CD4-positive, alpha-beta T cell treated with Interleukin-17A for 4 hours (primary cell): ENCODE measurements at places on chromosomes 7 and 10.

GRCh38 chr10:117246997-117247671 is 6.2 kb downstream of the SLC18A2 start:
- DNase-seq: no peak

GRCh38 chr7:26588511-26588910 is 275.9 kb downstream of the SKAP2 start:
- DNase-seq: no peak

DNA sequence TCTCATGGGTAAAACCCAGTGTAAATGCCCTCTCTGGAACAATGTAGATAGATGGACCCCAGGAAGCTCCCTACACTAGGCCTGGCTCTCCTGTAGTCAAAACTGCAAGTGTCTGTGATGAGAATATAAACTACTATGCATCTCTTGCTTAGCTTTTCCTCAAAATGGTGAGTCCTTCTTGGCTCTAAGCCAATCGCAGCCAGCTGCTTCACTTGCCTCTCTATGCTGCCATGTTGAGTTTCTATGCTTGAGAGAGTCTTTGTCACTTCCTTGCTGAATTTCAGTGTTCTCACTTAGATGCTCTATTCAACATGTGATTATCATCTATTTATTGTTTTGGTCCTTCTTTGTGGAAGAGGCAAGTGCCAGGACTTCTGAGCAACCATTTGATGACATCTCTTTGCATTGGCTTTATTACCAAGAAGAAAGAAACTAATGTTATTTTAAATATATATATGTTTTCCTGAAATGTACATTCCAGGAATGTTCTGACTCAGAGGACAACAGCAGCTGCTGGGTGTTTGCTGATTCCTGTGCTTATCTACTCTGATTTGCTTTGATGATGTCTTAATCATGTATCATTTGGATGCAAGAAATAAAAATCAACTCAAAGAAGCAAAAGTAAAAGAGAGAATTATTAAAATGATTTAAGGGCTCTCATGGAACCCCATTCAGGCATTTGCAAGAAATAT is 16.6 kb downstream of the TAS2R40 start:
- no peak for DNase-seq

DNA sequence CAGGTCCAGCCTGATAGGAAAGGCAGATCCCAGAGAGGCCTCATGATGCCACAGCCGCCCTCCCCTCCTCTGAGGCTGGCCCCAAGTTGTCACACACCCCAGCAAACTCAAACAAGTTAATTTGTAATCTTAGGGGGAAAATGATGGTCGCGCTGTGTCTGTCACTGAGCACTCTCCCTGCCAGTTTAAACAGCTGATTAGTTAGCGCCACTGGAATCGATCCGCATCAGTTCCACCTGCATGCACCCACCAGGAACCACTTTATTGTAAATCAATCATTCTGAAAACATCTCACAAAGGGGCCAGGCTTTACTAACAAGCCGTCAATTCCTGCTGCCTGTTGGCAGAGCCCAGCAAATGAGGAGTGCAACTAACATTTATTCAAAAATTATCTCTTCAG is 870.9 kb downstream of the KCNMA1 start:
- no peak for DNase-seq

GRCh38 chr7:5435291-5436002 is 11.8 kb upstream of the TNRC18 start:
- no peak for DNase-seq

- no peak for DNase-seq
These were observed 23.1 kb upstream of the C10orf71 start for GRCh38 chr10:49275896-49276295.

- DNase-seq: no peak
These were observed 33.0 kb downstream of the STAM start for GRCh38 chr10:17676919-17677318.

DNA sequence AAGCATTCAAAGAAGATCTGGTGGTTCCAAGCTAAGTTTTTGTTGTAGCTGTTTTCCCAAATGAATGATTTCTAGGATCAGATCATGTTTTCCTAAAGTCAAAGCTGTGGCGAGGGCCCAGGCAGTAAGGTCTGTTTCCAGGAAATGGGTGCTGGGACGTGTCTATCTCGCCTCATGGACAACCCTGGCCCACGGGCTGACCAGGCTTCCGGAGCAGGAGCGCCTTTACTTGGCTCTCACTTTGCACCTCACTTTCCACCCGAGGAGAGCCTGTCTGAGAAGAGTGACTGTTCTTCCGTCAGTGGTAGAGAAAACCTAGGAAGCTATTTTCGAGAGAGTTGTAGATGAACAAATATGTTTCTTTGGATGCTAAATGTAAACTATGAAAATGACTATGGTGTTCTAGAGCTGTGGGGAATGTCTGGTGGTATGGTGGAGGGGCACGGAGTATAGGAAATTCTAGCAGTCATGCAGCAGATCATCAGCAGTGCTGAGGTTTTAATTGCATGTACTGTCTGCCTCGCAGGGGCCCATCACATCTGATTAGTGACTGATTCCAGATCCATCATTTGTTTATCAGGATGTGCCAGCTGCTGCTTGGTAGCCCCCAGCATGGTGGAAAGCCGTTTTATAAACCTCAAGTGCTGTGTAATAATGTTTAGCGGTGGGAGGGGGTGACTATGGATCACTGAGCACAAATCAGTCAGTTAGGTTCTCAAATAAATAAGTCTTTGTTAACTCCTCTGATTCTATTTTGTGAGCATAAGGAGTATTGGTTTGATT is 66.6 kb downstream of the VWC2 start:
- no peak for DNase-seq

GRCh38 chr7:111750878-111751277 is 188.6 kb upstream of the IMMP2L start:
- no peak for DNase-seq

DNA sequence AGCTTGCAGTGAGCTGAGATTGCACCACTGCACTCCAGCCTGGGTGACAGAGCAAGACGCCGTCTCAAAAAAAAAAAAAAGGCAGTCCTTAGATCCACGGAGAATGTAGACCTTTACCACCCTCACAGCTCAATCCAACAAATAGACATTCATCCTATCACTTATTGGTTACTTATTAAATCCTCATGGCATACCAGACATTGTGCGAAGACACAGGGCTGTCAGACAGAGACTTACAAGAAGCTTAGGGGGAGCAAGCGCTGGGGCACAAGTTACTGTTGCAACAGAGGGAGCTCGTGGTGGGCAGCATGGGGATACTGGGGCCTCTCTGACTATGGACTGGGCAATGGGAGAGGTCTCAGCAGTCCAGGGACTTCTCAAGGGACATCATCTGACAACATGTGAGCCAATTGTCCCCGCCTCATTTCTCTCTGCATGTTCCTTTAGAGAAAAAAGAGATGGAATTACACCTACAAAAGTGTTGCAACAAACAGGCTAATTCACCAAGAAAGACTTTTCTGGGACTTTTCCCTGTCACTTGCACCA is 82.8 kb upstream of the TNS3 start:
- DNase-seq: no peak

DNA sequence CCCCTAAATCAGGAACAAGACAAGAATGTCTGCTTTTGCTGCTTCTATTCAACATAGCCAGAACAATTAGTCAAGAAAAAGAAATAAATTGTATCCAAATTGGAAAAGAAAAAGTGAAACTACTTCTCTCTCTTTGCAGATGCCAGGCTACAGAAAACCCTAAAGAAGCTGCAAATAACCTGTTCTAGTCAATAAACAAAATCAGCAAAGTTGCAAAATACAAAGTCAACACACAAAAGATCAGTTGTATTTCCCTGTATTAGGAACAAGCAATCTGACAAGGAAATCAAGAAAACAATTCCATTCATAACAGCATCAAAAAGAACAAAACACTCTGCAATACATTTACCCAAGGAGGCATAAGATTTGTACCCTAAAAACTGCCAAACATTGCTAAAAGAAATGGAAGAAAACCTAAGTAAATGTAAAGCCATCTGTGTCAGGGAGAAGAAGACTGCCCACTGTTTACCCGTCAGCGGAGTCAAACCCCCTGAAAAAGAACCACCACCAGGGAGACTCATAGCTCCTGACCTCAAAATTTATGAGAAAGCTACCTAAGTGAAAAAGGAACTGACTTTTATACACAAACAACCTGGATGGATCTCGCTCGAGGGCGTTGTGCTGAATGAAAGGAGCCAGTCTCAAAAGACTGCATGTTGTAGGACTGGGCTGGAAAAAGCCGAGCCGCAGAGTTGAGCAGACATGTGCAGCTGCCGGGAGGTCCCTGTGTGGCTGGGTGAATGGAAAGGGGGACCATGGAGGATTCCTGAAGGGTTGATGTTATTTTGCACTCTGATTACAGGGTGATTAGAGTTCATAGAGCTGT is 263.1 kb downstream of the MAD1L1 start:
- no peak for DNase-seq

- peak; percentile 7 for DNase-seq
These were observed at the start of gene C1QL3 for GRCh38 chr10:16521311-16522016. Gene C1QL3, minus strand, starts transcription at chr10:16521879. Its CDS starts 814 bp downstream, at chr10:16521065.

DNA sequence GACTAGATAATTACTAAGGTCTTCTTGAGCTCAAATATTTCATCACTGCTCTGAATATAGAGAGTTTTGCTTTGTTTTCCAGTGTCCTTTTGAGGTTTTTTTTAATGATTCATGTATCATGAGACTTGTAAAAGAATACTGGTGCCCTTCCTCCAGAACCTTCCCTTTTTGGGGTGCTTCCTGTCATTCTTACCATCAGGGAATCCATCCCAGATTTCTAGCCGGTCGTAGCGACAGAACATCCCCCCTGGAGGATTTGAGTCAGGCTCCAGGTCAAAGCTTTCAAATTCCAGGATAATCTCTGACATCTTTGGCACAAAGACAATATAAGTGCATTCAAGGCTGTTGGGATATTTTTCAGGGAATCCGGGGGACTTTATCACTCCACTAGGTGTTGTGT is 71.0 kb downstream of the NRP1 start:
- DNase-seq: no peak

GRCh38 chr10:107701943-107702342 is 537.4 kb upstream of the SORCS1 start:
- no peak for DNase-seq
